ENCODE measurements at places on chromosomes 11 and 22. TPM values are rescaled to one million over a fixed set of nuclear protein-coding genes. Genes with fewer than 3 reads are reported as not detected.

Gene IGLL5
- not detected for total RNA-seq

Gene THAP7
- 14.2 TPM for total RNA-seq

Gene LYVE1
- total RNA-seq, result not detected

Gene RHOD
- total RNA-seq, result 5.3 TPM

Gene MAPK11
- total RNA-seq, result 8.1 TPM

Gene KDM4E
- not detected for total RNA-seq

Gene PYGM
- total RNA-seq, result 0.18 TPM

DNA sequence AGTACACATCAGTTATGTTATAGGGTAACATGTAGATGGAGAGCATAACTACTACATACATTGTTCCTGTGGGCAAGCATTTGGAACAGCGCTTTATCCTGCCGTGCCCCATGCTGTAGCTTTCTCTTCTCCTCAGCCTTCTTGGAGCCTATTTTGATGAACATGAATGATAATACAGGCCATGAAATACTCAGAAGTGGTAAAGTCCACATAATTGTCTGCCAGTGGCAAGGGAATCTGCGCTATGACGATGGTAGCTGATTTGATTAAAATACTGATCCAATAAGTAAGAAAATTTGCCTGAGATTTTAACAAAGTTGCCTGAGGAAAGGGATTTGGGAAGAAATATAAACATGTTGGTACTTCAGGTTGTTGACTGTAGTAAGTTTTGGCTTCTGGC, 23.3 kb downstream of the ALKBH3 start:
- no peak for DNase-seq

DNA sequence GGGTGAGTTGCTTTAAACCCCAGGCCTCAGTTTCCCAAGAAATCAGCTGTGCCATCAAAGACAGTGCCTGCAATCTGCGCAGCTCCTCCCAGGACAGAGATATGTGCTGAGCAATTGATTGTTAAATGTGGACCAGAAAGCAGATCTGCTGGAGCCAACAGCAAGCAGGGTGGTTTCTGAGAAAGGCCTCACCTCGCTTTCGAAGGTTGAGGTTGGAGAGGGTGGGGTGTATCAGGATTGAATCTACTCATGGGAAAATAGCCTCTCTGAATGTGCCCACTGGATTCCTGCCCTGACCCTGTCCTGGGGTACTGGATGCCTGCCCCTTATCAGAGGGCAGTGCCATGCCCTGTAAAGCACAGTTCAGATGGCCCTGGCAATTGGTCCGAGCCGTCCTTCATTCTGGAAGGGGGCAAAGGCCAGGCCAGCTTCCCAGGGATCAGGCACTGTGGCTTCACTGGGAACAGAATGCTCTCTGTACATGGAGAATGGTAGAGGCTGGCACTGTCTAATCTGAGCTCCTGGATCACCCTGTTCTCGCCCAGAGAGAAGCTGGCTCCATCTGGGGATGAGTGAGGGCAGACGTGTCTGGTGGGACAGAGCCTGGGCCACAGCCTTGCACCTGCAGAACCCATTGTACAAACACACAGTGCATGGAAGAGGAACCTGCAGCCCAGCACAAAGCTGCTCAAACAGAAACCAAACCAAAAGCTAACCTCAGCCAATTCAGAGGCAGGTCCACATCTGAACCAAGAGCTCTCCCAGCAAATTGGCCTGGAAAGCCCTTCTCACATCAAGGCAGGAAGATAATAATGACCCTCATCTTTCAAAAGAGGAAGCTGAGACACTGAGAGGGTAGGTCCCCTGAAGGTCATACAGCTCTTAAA, 15.2 kb downstream of the DHCR7 start:
- DNase-seq, result no peak

GRCh38 chr11:34749666-34750659, 129.1 kb downstream of the EHF start:
- peak; percentile 68 for DNase-seq

- DNase-seq, result no peak
Observed at GRCh38 chr11:72668629-72669347, 5.4 kb downstream of the PDE2A start.

DNA sequence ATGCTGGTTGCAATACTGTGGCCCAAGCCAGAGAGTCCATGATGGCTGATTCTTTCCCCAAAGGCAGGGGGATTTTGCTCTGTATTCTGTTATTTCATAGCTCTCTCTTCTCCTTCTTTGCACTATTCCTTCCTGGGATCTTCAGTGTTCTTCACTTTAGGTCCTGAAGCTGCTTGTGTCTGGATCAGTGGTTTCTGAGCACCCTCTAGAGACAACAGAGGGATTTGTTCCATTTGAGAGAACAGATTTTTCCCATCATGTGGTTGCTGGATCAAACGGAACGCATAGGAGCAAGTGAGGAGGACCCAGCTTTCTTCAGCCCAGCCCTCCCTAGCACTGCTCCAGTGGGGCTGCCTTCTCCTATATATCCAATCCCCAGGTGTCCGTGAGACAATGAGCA, 68.7 kb upstream of the SYN3 start:
- DNase-seq, result no peak

DNA sequence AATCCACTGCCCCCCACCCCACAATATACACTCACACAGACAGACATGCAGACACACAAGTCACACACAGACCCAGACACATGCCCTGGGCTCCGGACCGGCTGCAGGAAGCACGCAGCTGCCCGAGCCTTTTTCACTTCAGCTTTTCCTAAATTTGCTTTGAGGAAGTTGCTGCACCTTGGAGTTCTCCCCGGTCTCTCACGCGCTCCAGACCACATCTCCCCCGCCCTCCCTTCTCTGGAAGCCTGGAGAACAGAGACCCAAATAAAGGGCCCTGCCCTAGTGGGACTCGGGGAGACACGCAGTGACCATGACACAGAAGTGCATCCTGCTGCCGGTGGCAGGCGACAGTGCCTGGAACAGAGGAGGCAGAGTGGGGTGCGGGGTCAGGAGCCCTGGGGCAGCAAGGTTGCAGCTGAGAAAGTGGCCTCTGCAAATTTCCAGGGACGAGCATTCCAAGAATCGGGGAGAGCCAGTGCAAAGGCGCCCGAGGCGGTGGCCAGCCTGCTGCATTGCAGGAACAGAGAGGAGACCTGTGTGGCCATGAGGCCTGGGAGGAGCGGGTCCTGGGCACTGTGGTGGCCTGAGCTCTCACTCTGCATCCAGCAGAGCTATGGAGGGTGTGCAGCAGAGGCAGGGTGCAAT, 19.1 kb downstream of the RPL3 start:
- DNase-seq, result no peak

DNA sequence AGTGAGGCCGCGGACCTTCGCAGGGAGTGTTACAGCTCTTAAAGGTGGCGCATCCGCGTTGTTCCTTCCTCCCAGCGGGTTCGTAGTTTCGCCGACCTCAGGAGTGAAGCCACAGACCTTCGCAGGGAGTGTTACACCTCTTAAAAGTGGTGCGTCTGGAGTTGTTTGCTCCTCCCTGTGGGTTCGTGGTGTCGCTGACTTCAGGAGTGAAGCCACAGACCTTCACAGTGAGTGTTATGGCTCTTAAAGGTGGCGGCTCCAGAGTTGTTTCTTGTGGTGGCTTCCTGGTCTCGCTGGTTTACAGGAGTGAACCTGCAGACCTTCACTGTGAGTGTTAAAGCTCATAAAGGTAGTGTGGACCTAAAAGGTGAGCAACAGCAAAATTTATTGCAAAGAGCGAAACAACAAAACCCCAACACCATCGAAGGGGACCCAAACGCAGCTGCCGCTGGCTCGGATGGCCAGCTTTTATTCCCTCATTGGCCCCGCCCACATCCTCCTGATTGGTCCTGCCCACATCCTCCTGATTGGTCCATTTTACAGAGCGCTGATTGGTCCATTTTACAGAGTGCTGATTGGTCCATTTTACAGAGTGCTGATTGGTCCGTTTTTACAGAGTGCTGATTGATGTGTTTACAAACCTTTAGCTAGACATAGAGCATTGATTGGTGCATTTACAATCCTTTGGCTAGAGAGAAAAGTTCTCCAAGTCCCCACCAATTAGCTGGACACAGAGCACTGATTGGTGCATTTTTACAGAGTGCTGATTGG, 1.2 kb upstream of the TMEM45B start:
- no peak for DNase-seq

- DNase-seq, result peak; percentile 46
Observed at GRCh38 chr22:44045145-44045544, 21.0 kb downstream of the PARVB start.

DNA sequence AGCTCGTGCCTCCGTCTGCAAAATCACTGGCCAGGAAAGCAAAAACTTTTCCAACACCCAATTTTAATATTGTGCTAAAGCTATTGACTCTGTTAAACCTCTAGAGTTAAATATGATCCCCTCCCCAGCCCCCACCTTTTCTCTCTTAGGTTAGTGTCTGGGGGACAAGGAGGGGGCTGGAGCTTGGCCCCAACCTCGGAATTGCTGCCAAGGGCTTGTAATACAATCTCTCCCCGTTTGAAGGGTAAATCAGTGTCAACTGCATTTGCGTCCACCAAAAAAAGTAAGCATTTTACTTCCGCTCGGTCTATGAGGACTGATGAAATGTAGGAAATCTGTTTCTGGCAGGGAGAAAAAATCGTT, at the start of gene GAS2:
GAS2 (plus strand) TSS at position 287 of the 363 bp plus-strand sequence. CDS start 8,259 bp downstream, outside the sequence.
- DNase-seq, result no peak
